ENCODE measurements at places on chromosomes 6 and 20.
A peak's percentile ranks its signal among the peaks of the same experiment; 100 is the strongest.

GRCh38 chr6:100230953-100231316 is 233.8 kb downstream of the SIM1 start:
- H3K36me3 ChIP-seq: no peaks in the 10 kb centered on the region
- H3K27ac ChIP-seq: no peak overlapping the region
- peaks cover 13% of the 10 kb centered on the region for H3K27me3 ChIP-seq
- H3K4me1 ChIP-seq: peaks cover 7% of the 10 kb centered on the region

- peaks cover 20% of the 10 kb centered on the region for H3K4me1 ChIP-seq
- H3K36me3 ChIP-seq: no peaks in the 10 kb centered on the region
- peaks cover 53% of the 10 kb centered on the region for H3K27me3 ChIP-seq
- no peak for DNase-seq
- no peak overlapping the region for H3K4me3 ChIP-seq
Observed at GRCh38 chr6:130367767-130368166, 1.9 kb downstream of the TMEM200A start.

- peak; percentile 13 for DNase-seq
- peaks cover 28% of the 10 kb centered on the region for H3K36me3 ChIP-seq
- peak overlapping the region; percentile 65 for H3K27ac ChIP-seq
- no peaks in the 10 kb centered on the region for H3K27me3 ChIP-seq
- no peaks in the 10 kb centered on the region for H3K4me1 ChIP-seq
Observed at GRCh38 chr20:25288291-25289181, 40.7 kb downstream of the PYGB start.

DNA sequence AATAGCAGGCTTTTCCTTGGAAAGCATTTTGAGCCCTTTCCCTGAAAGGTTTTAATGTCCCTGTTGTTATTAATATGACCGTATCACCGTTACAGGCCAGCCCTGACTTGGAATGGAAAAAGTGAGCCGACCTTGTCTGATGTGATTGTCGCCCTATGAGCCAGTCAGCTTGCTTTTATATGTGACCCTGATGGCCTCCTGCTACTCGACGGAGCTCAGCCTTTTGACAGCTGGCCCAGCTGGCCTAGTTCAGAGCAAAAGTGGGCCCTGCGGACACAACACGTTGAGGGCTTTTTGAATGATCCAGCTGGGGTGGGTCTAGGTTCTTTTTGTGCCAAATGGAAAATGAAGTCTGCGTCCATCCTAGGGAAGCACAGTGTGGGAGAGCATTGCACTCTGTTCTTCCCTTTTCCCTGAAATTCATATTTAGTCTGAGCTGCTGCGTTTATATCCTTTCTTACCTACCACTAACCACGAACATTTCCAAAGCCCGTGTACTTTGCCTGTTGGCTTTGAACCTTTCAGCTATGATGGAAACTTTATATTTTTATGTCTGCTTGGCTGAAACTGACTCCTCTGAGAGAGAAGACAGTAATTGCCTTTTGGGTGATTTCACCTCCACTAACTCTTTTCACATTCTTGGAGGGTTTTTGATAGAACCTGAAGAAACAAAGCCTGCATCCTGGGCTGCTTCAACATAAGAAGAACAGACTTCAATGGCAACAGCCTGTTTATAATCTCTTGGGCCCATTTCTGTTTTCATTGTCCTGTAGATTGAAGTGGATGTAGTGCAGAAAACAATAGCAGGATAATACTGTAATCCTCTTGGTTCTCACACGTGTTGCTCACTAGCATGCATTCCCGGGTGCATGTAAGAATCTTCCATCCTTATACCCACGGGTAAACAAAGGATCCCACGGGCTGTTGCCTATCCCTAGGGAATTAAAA is 121.8 kb upstream of the HDGFL1 start:
- H3K4me3 ChIP-seq: no peak overlapping the region
- H3K4me1 ChIP-seq: no peaks in the 10 kb centered on the region
- H3K36me3 ChIP-seq: no peaks in the 10 kb centered on the region
- no peaks in the 10 kb centered on the region for H3K27me3 ChIP-seq
- no peak for DNase-seq

DNA sequence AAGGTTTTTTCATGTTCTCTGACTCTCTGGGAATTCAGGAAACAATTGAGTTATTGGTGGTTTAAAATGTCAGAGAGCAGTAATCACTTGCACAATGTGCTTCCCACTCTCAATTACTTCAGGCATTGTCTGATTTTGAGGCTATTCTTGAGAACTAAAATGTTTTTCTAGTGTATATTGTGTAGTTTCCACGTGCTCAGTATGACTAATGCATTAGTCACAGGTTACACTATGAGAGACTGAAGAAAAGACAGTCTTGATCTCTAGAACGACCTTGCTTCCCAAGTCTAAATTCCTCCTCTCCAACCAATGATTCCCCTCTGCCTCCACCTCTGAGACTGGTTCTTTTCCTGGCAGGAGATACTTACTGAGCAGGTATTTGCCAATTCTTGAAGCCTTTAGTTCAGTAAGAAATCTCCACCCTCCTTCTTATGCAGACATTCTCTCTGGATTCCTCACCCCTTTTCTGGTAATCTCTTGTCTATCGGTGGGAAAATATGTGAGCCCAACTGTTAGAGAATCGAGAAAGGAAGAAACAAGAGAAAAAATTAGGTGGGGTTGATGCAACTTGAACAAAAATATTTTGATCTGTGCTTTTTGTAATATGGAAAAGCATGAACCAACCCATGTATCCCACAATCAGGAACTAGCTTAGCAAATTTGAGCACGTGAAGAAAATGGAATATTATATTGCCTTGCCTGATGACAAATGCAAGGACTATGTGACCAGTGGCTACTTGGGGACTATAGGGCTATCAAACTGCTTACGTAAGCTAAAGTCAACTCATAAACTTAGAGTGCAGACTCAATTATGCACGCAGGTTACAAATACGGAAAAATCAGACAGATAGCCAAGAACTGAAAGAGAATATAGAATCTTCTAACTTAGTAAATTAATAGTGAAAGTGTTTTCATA is 61.1 kb upstream of the SLC22A16 start:
- H3K36me3 ChIP-seq: no peaks in the 10 kb centered on the region
- DNase-seq: no peak

- H3K27me3 ChIP-seq: no peaks in the 10 kb centered on the region
- no peaks in the 10 kb centered on the region for H3K36me3 ChIP-seq
- H3K4me1 ChIP-seq: no peaks in the 10 kb centered on the region
Observed at GRCh38 chr20:14526891-14527290, 189.5 kb upstream of the FLRT3 start.

DNA sequence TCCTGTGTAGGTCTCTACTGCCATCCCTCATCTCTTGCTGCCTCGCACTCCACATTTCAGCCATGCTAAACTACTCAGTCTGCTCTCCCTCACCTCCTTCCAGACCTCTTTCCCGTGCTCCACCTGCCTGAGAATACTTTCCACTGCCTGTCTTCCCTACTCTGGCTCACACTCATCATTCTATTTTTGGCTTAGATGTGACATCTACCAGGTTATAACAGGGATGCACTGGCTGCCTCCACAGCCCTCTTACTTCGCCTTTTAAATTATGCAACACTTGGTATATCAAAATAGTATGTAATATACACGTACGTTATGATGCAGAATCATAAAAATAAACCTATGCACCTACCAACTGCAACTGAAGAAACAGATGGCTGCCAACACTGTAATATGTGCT is 222.8 kb upstream of the DTNBP1 start:
- no peak overlapping the region for H3K27ac ChIP-seq
- DNase-seq: no peak
- no peaks in the 10 kb centered on the region for H3K36me3 ChIP-seq
- H3K27me3 ChIP-seq: peaks cover 5% of the 10 kb centered on the region
- H3K4me1 ChIP-seq: peaks cover 8% of the 10 kb centered on the region

DNA sequence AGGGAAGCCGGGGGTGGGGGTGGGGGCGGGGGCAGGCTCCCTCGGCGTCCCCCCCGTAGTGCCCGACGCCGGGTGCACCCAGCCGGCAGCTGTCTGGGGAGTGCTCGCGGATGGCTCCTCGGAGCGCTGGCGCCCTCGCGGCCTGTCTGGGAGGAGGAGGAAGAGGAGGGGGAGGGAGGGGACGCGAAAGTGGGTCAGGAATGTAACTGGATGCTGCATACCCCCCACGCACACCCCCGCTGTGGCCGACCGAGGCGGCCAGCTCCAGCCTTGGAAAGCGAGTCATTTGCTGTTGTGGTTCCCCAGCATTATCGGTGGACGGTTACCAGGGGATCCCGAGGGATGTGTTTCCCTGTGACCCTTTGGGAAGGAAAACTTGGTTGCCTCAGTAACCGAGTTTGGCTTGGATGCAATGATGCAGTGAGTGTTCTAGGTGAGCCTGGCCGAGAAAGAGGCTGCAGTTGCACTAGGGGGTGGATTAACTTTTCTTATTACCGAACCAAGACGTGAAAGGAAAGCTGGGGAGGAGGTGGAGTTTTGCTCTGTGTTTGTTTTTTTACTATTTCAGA is 55.2 kb upstream of the RREB1 start:
- H3K36me3 ChIP-seq: no peaks in the 10 kb centered on the region
- H3K27ac ChIP-seq: no peak overlapping the region
- peaks cover 77% of the 10 kb centered on the region for H3K27me3 ChIP-seq
- no peak for DNase-seq
- peaks cover 5% of the 10 kb centered on the region for H3K4me1 ChIP-seq
- peak overlapping the region; percentile 9 for H3K4me3 ChIP-seq

DNA sequence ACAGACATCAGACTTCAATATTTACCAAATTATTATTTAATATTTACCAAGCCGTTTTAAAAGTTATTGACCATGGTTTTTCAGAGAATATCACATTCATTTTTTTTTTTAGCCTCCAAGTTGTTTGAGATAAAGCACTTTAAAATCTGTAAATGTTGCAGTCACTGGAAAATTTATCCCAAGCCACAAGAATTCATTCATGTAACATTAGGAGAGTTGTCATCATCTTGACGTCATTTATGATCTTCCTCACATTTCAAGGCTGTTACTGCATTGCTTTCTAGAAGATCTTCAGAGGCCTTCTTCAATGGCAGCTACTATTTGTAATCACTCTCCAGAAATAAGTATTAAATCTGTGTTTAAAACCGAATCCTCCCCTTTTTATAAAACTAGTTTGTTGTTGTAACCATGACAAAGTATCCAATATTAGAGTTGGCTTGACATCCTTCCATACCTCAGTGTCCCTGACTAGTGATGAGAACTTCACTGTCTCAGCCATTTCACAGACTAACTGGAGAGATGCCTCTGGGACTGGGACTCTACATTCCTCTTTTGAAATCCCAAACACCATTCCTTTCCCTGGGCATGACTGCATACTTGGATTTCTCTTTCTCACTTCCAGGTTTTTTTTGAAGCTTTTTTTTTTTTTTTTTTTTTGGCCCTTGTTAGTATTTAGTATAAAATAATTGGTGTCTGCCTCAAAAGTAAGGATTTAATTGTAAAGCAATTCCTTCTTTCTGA is 100.1 kb downstream of the ZFAND3 start:
- peaks cover 4% of the 10 kb centered on the region for H3K36me3 ChIP-seq
- no peak overlapping the region for H3K4me3 ChIP-seq
- no peaks in the 10 kb centered on the region for H3K27me3 ChIP-seq
- no peak for DNase-seq
- H3K4me1 ChIP-seq: peaks cover 7% of the 10 kb centered on the region

DNA sequence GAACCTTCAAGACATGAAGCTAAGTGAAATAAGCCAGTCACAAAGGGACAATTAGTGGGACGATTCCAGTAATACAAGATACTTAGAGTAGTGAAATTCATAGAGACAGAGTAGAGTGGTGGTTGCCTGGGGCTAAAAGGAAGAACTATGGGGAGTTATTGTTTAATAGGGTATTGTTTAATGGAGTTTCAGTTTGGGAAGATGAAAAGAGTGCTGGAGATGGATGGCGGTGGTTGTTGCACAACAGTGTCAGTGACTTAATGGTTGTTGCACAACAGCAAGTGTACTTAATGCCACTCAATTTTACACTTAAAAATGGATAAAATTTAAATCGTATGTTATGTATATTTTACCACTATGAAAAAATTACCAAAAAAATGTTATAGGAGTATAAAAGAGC is 209.7 kb upstream of the TENT5A start:
- no peaks in the 10 kb centered on the region for H3K27me3 ChIP-seq
- no peak overlapping the region for H3K4me3 ChIP-seq
- no peaks in the 10 kb centered on the region for H3K36me3 ChIP-seq
- no peaks in the 10 kb centered on the region for H3K4me1 ChIP-seq

GRCh38 chr6:31476515-31477139 is 21.3 kb upstream of the MICB start:
- no peak for DNase-seq
- H3K4me3 ChIP-seq: no peak overlapping the region
- H3K27me3 ChIP-seq: peaks cover 3% of the 10 kb centered on the region
- peaks cover 8% of the 10 kb centered on the region for H3K4me1 ChIP-seq

- H3K4me3 ChIP-seq: no peak overlapping the region
- H3K27ac ChIP-seq: no peak overlapping the region
- H3K4me1 ChIP-seq: peaks cover 8% of the 10 kb centered on the region
- H3K27me3 ChIP-seq: no peaks in the 10 kb centered on the region
- no peaks in the 10 kb centered on the region for H3K36me3 ChIP-seq
Observed at GRCh38 chr6:136181861-136182260, 68.2 kb downstream of the MTFR2 start.

- no peaks in the 10 kb centered on the region for H3K4me1 ChIP-seq
- no peak for DNase-seq
- H3K27ac ChIP-seq: no peak overlapping the region
- no peaks in the 10 kb centered on the region for H3K36me3 ChIP-seq
- no peaks in the 10 kb centered on the region for H3K27me3 ChIP-seq
Observed at GRCh38 chr20:10590950-10591671, 82.7 kb downstream of the JAG1 start.

GRCh38 chr6:5786321-5786968 is 220.3 kb downstream of the NRN1 start:
- no peak overlapping the region for H3K27ac ChIP-seq

- DNase-seq: no peak
- no peak overlapping the region for H3K4me3 ChIP-seq
- no peaks in the 10 kb centered on the region for H3K4me1 ChIP-seq
- H3K36me3 ChIP-seq: no peaks in the 10 kb centered on the region
- peaks cover 32% of the 10 kb centered on the region for H3K27me3 ChIP-seq
Observed at GRCh38 chr20:982754-983153, 19.4 kb downstream of the RSPO4 start.

GRCh38 chr20:23151885-23152284 is 65.8 kb upstream of the CD93 start:
- no peak overlapping the region for H3K27ac ChIP-seq
- H3K36me3 ChIP-seq: no peaks in the 10 kb centered on the region
- no peak overlapping the region for H3K4me3 ChIP-seq
- peaks cover 39% of the 10 kb centered on the region for H3K27me3 ChIP-seq
- DNase-seq: no peak

DNA sequence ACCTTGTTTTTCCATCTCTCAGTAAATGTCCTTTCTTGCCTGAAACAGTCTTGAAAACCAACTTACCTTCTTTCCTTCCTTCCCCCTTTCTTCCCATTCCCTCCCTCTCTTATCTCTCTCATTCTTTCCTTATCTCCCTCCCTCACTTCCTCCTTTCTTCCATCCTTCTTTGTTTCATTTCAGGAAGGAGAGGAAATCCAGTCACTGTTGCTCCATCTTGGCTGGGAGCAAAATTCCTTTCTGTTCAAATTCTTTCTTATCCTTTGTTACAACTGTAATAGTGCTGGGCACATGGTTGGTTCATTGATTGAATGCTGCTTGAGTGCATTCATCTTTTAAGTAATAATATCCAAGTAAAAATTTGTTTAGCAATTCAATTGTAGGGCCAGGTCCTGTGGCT is 17.4 kb upstream of the TCP11 start:
- peaks cover 44% of the 10 kb centered on the region for H3K27me3 ChIP-seq
- peaks cover 9% of the 10 kb centered on the region for H3K4me1 ChIP-seq
- no peaks in the 10 kb centered on the region for H3K36me3 ChIP-seq
- no peak overlapping the region for H3K27ac ChIP-seq
- no peak overlapping the region for H3K4me3 ChIP-seq
